ENCODE measurements at places on chromosomes 11 and 22.

DNA sequence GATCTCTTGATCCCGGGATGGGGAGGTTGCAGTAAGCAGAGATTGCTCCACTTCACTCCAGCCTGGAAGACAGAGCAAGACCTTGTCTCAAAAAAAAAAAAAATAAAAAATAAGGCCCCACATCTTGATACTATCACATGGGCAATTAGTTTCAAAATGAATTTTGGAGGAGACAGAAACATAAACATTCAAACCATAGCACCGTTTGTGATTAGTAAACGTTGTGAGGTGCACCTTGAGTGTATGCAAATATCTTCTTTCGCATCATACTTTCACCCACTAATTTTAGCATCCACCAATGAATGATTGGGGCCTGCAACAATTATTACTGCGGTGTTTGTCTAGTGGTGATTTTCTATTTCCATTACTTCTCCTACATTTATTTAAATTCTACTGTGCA lies 11.0 kb upstream of the SPDYC start:
- no peak for DNase-seq

- DNase-seq: no peak
These were observed 101.3 kb upstream of the GAL start for GRCh38 chr11:68583041-68583446.

DNA sequence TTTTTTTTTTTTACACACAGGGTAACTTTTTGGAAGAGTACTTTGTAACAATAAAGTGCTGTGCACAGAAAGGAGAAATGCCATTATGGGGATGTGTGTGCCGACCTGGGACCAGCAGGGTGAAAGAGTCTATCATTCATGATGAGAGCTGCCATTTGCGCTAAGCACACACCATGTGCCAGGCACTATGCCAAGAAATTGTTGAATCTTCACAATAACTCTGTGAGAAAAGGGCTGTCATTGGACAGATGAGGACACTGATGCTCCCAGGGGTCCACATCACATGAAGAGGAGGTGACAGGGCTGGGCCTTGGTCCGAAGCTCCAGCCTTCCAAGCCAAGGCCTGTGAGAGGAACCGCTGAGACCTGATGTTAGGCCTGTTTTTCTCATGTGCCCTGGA lies 5.6 kb downstream of the DUSP18 start:
- DNase-seq: no peak

DNA sequence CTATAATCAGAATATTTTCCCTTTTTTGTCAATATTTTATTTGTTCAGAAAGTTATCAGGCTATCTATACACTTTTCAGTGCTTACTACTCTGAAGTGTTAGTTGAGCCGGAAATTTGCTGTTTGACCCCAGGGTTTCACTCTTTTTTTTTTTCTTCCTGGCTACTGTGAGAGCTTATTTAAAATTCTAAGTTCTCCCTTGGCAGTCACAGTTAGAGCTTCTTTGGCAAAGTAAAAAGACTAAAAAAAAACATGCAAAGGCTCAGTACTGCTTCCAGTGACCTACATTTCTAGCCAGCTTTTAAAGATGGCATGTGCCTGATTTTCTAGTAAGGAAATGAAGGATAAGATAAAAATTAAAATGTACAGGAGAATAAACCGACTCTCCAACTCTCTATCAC lies 48.4 kb downstream of the ELP4 start:
- no peak for DNase-seq

DNA sequence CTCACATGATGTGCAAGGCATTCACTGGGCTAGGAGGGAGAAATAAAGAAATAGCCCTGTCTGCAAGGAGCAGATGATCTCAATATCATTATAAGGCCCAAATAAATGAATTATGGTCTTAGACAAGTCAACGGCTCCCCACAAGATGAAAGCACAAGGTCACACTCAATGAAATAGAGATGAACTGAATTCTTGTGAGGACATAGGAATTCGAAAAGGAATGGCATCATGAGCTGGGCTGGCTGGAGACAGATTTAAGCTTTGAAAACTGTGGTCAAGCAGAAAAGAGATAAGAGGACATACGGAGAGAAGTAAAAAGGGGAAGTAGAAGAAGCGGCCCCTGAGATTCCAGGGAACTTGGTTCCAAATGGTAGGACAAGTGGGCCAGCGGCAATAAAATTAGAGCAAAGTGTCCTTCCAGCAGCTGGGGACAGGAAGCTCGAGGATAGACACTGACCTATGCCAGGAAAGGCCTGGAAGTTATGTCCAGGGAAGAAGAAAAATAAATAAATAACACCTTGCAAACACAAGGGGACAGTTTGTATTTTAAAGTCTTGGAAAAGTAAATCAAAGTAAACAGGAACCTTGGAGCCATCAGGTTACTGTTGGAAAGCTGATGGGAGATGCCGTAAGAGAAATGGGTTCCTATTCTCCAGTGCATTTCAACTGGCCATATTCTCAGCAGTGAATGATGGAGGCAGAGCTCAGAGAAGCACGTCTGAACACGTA lies 37.8 kb downstream of the GALNT18 start:
- DNase-seq: no peak

GRCh38 chr22:33737662-33738061 lies 182.6 kb downstream of the LARGE1 start:
- DNase-seq: no peak

DNA sequence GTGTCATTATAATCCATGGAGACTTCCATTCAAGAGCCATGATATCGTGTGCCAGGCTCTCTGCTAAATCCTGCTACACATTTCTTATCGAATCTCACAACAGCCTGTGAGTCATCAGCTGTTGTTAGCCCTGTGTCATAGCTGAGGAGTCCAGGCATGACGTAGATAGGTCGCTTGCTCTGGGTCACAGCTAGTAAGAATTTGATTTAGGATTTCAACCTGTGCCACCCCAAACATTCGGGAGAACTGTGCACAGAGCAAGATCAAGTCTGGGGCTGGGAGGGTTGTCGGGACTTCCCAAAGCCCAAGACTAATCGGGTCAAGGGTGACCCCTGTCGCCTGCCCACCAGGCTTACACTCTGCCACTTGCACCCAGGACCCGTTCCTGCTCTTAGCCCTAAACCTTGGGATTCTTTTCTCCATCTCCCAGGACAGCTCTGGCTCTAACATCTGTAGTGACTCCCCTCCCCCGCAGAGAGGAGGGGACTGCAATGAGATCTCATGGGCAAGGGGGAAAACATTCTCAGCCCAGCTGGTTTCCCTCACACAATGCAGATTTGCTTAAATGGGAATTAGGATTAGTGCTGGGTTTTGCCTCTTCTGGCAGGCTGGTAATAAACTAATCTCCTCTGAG lies 34.3 kb downstream of the TSPAN18 start:
- DNase-seq: no peak

- no peak for DNase-seq
These were observed 108.0 kb upstream of the ANO1 start for GRCh38 chr11:69969890-69970784.

GRCh38 chr11:20127671-20128527 lies 32.4 kb downstream of the DBX1 start:
- peak; percentile 67 for DNase-seq

- no peak for DNase-seq
These were observed 49.8 kb upstream of the CYP2D6 start for GRCh38 chr22:42180349-42180842.

GRCh38 chr22:41023299-41023623 lies 69.1 kb upstream of the EP300 start:
- no peak for DNase-seq

GRCh38 chr22:43388420-43388851 lies 23.4 kb upstream of the MPPED1 start:
- peak; percentile 71 for DNase-seq

DNA sequence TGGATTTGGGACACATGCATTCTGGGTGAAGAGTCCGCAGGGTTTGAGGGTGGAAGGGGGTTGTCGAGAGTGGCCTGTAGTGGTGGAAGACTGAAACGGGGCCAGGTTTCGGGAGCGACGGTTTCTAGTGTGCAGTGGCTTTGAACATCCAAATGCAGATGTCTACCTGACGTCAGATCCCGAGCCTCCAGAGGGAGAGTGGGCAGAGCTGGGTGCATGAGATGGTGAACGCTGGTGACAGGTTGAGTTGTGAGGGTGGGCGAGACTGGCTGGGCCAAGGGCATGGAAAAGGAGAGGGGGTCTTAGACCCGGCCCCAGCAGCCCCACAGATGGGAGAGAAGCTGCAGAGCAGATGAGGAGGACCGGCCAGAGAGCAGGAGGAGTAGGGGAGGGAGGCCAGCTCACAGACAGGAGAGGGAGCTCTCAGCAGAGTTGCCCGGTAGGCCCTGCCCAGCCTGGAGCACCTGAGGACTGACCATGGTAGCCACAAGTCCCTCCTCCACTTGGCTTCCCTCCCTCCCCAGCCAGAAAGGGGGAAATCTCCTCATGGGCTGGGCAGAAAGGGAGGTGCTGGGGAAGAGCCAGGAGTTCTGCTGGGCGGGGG lies 14.2 kb downstream of the KCNJ4 start:
- DNase-seq: no peak

DNA sequence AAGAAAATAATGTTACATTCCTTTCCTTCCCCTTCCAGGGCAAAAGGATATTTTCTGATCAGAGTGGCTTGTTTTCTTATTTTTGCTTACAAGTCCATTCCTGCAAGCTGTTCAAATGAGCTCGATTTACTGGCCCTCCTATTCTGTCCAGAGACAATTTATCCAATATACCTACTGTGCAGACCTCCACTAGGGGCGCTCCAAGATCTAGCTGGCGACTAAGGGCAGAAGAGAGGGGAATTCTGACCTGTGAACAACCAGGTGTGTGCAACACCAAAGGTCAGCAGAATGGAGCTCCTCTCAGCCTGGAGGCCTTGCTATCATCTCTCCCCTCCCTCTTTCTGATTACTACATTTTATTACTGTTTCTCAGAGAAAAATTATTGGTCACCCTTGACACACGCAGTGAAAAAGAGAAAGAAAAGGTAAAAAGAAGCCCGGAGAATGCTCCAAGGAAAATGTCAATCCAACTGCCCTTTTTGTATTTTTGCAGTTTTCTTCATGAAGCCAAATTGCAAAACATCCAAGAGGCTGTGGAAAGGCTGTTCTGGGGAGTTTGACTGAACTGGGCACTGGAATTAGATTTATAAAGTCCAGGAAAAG lies 3.2 kb downstream of the SEZ6L start:
- DNase-seq: peak; percentile 8

DNA sequence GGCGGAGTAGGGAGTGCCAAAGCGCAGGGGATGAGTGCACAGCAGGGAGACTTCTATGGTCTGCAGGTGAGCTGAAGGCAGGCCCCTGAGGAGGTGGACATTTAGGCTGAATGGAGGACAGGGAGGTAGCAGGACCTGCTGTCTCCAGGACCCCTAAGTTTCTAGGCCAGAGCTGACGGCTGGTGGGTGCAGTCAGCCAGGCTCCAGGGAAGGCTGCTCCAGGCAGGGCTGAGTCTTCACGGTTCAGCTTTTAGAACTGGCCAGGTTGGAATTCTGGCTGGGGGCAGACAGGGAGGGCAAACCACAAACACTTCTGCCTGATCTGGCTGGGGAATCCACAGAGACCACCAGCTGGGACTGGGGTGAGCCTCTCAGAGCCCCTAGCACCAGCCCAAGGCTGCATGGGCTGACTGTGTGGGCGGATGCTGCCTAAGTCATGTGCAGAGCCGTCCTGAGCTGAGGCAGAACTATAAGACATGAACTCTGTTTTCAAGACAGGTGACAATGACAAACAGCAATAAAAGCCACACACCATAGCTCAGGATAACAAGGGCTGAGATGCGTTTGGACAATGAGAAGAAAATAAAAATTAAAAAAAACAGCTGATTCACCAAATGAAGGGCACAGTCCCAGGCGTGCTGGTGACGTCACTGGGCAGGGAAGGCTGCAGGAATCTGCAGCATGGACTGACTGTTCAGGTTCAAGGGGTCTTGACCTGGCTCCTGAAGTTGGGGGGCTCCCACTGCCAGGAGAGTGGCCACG lies 10.4 kb upstream of the MALAT1 start:
- DNase-seq: no peak

DNA sequence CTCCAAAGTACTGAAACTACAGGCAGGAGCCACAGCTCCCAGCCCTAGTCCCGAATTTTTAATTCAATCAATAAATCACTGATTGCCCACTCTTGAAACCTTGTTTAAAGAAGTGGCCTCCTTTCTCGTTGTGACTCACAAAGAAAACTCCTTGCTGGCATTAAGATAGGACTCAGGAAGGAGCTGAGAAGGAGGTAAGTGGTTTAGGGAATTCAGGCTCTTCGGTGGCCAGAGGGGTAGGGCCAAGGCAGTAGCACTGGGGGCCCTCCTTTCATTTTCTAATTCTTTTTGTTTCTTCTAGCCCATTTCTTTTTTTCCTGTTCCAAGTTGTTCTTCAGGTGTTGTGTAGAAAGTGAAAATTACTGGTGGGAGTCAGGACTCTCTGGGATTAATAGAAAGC lies 86.2 kb upstream of the OR9Q1 start:
- DNase-seq: no peak

- no peak for DNase-seq
These were observed 496.0 kb upstream of the LARGE1 start for GRCh38 chr22:34416022-34416860.

DNA sequence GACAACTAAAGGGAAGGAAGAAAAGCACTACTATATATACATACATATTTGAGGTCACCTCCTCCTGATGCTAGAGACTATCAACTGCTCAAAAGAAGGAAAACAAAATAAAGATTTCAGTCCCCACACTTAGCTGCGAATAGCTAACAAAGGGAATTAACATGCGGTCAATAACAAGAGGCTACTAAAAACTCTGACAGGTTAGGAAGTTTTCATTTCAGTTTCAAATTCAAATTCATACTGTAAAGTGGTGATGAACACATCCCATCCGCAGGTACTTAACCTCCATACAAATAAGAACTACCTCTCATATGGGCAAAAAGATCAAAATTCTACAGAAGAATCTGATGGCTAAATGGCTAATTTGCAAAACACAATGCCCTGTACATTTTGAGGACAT lies 2.6 kb downstream of the NAP1L4 start:
- DNase-seq: no peak

DNA sequence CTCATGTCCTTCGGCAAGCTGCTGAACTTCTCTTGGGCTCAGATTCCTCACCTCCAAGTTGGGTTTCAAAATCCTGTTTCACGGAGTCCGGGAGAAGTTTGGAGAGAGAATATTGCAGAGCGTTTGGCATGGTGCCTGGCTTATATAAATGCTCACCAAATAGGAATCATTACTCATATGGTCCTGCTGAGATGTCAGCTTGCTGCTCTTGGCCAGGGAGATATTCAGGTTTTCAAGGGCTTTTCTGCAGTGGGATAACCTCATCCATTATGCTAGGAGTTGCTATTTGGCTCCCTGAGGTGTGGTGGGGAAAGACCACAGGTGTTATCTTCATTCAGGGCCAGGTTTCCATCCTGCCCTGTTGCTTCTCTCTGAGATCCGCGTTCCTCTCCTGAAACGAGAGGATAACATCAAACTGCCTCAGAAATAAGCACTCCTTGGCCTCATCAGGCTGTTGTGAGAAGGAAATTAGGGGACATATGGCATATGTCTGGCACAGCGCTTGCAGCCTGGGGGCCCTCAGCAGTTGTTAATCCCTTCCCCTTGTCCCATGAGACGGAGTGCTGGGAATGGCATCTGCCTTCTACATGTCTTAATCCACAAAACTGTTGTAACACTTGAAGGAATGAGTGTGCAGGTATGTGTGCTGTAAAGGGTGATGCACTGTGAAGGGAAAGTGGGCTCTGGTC lies 29.9 kb upstream of the ACER3 start:
- no peak for DNase-seq

Measured in stimulated activated CD8-positive, alpha-beta memory T cell treated with anti-CD3 and anti-CD28 coated beads, Interleukin-2, amount 100 ng/mL, for 48 hours (primary cell).